T-helper 2 cell treated with Interferon-gamma antibody and Interleukin-4, amounts not matched to agents 100 ng/mL and 5 ng/mL, for 36 hours (primary cell): ENCODE measurements at places on chromosomes 1 and 21. TPM values are rescaled to one million over a fixed set of nuclear protein-coding genes. Genes with fewer than 3 reads are reported as not detected.

The OR6K3 gene
- total RNA-seq, result not detected in 2 replicates

The NPHP4 gene
- total RNA-seq, result 21.6 and 23.7 TPM in 2 replicates

The ERRFI1 gene
- total RNA-seq, result 0.86 and 1.6 TPM in 2 replicates

The PLA2G5 gene
- total RNA-seq, result not detected in 2 replicates

The OR2T27 gene
- not detected in 2 replicates for total RNA-seq

The ENSA gene
- total RNA-seq, result 193 and 202 TPM in 2 replicates

The FNDC5 gene
- not detected in 2 replicates for total RNA-seq

The TFF3 gene
- total RNA-seq, result not detected in 2 replicates

The CCDC30 gene
- 1.7 and 2.2 TPM in 2 replicates for total RNA-seq

The BATF3 gene
- total RNA-seq, result 35.3 and 37.3 TPM in 2 replicates
